Osteoblast (primary cell): ENCODE measurements at places on chromosomes 5 and 9. TPM values are rescaled to one million over a fixed set of nuclear protein-coding genes. Genes with fewer than 3 reads are reported as not detected.

The ZNF608 gene
- 11.6 and 14.7 TPM in 2 replicates for total RNA-seq

The IL33 gene
- total RNA-seq = under 0.01 TPM in 1 of 2 replicates, not detected in the other

The RLN2 gene
- total RNA-seq = not detected in 2 replicates

The PPP3R2 gene
- not detected in 2 replicates for total RNA-seq

The ANKRD31 gene
- 0.29 and 0.36 TPM in 2 replicates for total RNA-seq

The PFDN1 gene
- 58.3 and 65.9 TPM in 2 replicates for total RNA-seq

The FBXL7 gene
- total RNA-seq = 13.4 and 14.4 TPM in 2 replicates

The POLR3G gene
- total RNA-seq = 1.8 and 3.6 TPM in 2 replicates

The ANGPTL2 gene
- 39.8 and 72.5 TPM in 2 replicates for total RNA-seq

- peaks cover 24% of the 10 kb centered on the region for H3K4me1 ChIP-seq
- no peak overlapping the region for H3K27ac ChIP-seq
- H3K27me3 ChIP-seq = no peaks in the 10 kb centered on the region
- H3K4me3 ChIP-seq = no peak overlapping the region
Measured at GRCh38 chr9:129612123-129612522, 8.8 kb downstream of the C9orf50 start.

DNA sequence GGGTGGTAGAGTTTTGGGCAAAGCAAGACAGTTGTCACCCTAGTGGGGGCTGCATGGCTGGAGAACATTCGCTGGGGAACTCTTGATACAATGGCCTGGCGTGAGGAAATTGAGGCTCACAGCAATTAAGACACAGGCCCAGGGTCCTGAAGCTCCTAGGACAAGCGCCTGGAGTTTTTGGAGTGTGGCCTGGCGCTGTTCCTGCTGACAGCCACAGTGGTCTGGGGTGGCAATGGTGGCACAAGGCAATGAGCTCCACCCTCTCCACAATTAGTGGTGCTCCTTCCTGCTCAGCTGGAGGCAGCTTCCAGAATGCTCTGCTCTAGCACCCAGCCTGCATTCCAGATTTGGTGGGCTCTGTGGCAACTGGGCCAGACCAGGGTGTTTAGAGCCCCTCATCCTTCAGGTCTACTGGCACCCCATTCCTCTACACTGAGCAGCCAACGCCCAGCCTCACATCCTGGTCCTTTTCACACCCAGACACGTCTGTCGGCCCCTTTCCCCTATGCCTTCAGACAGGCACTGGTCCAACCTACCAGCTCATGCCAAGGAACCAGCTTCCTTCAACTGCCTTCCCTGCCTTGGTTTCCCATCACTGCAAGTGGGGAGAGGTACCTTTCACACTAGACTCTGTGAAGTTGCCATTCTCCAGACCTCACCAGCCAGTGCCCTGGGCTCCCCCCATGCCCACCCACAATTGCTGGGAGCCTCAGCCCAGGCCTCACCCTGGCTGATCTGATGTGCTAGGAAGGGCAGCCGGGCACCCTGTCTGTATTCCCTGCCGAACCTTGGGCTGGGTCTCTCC, 138.1 kb upstream of the COL5A1 start:
- peaks cover 13% of the 10 kb centered on the region for H3K27me3 ChIP-seq
- H3K27ac ChIP-seq = peak overlapping the region; percentile 90
- H3K4me3 ChIP-seq = no peak overlapping the region
- peak; percentile 62 for DNase-seq
- no peaks in the 10 kb centered on the region for H3K36me3 ChIP-seq

DNA sequence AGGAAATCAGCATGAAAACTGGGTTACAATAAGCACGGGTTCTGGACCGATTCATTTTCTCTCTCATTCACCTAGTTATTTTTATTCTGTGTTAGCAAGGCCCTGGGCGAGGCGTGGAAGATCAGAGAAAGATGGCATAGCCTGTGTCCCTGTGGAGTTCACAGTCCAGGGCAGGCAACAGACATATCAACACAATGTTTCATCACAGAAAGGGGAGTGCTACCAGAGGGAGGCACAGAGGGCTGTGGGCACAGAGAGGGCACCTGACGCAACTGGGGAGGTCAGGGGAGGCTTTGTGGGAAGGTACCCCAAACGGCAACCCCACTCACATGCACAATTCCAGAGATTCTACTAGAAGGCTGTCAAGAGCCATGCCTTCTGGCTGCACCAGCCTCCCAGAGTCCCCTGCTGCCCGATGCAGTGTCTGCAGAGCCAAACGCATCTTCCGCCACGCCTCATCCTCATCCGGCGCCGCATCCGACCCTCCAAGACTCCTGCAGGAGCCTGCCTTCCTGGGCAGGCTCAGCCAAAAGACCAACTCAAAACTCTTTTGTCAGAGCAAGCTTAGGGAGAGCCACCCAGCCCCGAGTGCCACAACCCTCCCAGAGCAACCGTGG, 1.4 kb downstream of the FAM193B start:
- peak; percentile 93 for DNase-seq
- peaks cover 20% of the 10 kb centered on the region for H3K4me1 ChIP-seq
- peak overlapping the region; percentile 84 for H3K4me3 ChIP-seq
- peak overlapping the region; percentile 53 for H3K27ac ChIP-seq
- H3K27me3 ChIP-seq = no peaks in the 10 kb centered on the region
- H3K36me3 ChIP-seq = peaks cover 6% of the 10 kb centered on the region

- no peaks in the 10 kb centered on the region for H3K4me1 ChIP-seq
- H3K36me3 ChIP-seq = no peaks in the 10 kb centered on the region
- no peak overlapping the region for H3K27ac ChIP-seq
Measured at GRCh38 chr5:149740866-149741459, 10.9 kb downstream of the PPARGC1B start.

DNA sequence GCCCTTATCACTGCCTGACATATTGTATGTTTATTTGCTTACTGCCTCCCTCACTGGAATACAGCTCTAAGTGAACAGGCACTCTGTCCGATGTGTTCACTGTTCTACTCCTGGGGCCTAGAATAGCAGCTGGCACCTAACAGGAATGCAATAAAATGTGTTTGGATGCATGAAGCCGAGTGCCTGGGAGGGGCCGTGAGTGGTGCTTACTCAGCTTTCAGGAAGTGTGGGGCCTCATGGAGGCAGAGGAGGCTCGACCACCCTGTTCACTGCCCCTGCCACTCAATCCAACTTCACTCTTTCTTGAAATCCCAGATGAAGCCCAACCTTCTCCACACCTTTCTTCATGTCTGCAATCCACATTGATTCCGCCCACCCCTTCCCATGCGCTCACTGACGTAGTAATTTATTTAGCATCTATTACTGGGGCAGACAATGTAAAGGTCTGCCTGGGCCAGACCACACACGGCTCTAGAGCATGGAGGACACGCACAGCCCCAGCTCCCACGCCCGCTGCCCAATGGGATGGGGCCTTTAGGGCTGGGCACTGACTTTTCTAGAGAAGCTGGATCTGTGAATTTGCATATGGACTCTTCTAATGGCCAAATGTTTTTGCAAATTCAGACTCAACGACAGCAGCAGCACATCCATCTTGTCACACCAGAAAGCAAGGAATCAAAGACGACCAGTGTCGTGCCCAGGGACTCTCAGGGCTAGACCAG, 21.3 kb downstream of the TBC1D9B start:
- no peaks in the 10 kb centered on the region for H3K4me1 ChIP-seq
- no peaks in the 10 kb centered on the region for H3K27me3 ChIP-seq
- no peak overlapping the region for H3K4me3 ChIP-seq
- peaks cover 78% of the 10 kb centered on the region for H3K36me3 ChIP-seq
- no peak overlapping the region for H3K27ac ChIP-seq
- peak; percentile 26 for DNase-seq

GRCh38 chr9:89462199-89462598, 35.7 kb downstream of the SEMA4D start:
- peaks cover 2% of the 10 kb centered on the region for H3K27me3 ChIP-seq
- no peak overlapping the region for H3K27ac ChIP-seq
- no peaks in the 10 kb centered on the region for H3K36me3 ChIP-seq
- H3K4me1 ChIP-seq = peaks cover 8% of the 10 kb centered on the region

GRCh38 chr9:76911971-76912370, 6.1 kb upstream of the PRUNE2 start:
- H3K27ac ChIP-seq = no peak overlapping the region
- no peaks in the 10 kb centered on the region for H3K36me3 ChIP-seq
- peaks cover 16% of the 10 kb centered on the region for H3K27me3 ChIP-seq
- peaks cover 3% of the 10 kb centered on the region for H3K4me1 ChIP-seq

DNA sequence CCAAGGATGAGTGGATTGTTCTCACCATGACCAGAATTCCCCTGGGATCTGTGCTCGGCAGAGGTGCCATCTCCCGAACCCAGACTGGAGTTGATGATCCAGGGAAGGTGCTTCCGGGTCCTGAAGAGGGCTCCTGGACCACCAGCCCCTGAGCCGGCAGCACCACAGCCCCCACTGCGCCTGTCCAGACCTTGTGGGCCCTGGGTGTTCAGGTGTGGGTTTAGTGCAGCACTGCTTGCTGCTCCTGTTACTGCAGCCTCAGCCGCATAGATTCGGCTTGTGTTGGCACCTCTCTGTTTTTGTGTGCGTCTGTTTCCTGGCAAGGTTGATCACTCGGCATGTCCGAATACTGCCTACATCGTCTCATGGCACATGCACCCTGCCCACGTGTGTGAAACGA, 16.3 kb upstream of the NPM1 start:
- no peaks in the 10 kb centered on the region for H3K27me3 ChIP-seq
- DNase-seq = no peak
- no peak overlapping the region for H3K27ac ChIP-seq
- H3K4me1 ChIP-seq = peaks cover 2% of the 10 kb centered on the region

GRCh38 chr9:134492281-134492691, 149.3 kb upstream of the COL5A1 start:
- DNase-seq = peak; percentile 93
- H3K27ac ChIP-seq = no peak overlapping the region
- H3K4me1 ChIP-seq = peaks cover 13% of the 10 kb centered on the region
- H3K4me3 ChIP-seq = no peak overlapping the region
- H3K27me3 ChIP-seq = no peaks in the 10 kb centered on the region

- H3K4me1 ChIP-seq = no peaks in the 10 kb centered on the region
- H3K27me3 ChIP-seq = no peaks in the 10 kb centered on the region
- H3K36me3 ChIP-seq = no peaks in the 10 kb centered on the region
Measured at GRCh38 chr5:61082516-61083280, 79.6 kb downstream of the SMIM15 start.

DNA sequence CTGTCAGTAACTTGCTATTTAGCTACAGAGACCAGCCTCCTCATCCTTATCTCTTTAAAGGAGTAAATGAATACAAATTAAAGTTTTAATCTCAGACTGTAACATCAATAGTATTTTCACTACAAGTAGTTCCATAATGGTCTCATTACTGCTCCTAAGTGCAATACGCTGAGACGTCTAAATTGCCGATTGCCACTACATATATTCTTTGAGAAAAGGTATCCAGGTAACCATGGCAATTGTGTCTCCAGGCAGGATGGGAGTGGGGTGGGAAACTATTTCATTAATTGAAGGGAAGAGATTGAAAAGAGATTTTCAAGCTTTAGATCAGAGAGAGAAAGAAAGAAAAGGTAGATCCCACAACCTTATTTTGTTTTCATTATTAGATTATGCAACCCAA, 65.5 kb upstream of the PPP2R2B start:
- H3K4me1 ChIP-seq = no peaks in the 10 kb centered on the region
- no peak overlapping the region for H3K4me3 ChIP-seq
- no peaks in the 10 kb centered on the region for H3K27me3 ChIP-seq
- no peak for DNase-seq
- H3K36me3 ChIP-seq = no peaks in the 10 kb centered on the region

GRCh38 chr5:170617533-170618490, 114.0 kb downstream of the KCNIP1 start:
- H3K36me3 ChIP-seq = no peaks in the 10 kb centered on the region
- no peak overlapping the region for H3K4me3 ChIP-seq
- H3K27me3 ChIP-seq = peaks cover 5% of the 10 kb centered on the region
- H3K4me1 ChIP-seq = peaks cover 7% of the 10 kb centered on the region
- H3K27ac ChIP-seq = no peak overlapping the region

DNA sequence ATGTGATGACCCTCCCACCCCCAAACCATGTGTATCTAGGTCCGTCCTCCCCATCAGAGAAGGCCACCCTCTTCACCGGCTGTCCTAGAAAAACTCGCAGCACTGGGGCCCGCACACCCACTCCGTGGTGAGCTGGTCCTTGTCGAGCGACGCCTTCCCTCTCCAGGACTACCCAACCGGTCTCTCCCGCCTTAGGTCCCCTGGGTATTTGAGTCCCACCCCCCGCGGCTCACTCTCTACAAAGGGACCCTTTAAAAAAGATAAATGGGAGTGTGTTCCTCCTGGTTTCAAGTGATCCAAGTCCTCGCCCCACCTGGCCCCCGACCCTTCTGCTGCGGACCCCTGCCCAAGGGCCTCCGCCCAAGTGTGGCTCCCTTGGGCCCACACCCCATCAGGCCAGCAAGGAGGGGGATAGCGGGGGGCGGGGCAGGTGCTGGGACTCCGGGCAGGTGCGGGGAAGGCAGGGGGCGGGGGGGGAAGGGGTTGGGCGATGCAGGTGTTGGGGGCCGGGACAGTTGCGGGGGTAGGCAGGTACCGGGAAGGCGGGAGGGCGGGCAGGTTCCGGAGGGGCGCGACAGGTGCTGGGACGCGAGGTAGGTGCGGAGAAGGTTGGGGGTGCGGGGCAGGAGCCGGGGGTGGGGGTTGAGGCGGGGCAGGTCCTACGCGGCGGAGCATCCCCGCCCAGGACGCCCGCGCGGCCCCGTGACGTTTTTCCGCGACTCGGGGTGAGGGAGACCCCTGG, 970 bp upstream of the ARRDC1 start:
- no peak overlapping the region for H3K27ac ChIP-seq
- DNase-seq = peak; percentile 82
- H3K4me1 ChIP-seq = peaks cover 9% of the 10 kb centered on the region
- H3K27me3 ChIP-seq = peaks cover 10% of the 10 kb centered on the region

GRCh38 chr5:81848362-81848880, 97.5 kb upstream of the SSBP2 start:
- no peak for DNase-seq
- H3K27me3 ChIP-seq = no peaks in the 10 kb centered on the region
- H3K27ac ChIP-seq = no peak overlapping the region
- no peaks in the 10 kb centered on the region for H3K36me3 ChIP-seq
- H3K4me1 ChIP-seq = peaks cover 21% of the 10 kb centered on the region

- no peaks in the 10 kb centered on the region for H3K27me3 ChIP-seq
- peaks cover 41% of the 10 kb centered on the region for H3K4me1 ChIP-seq
- peak overlapping the region; percentile 79 for H3K27ac ChIP-seq
- H3K36me3 ChIP-seq = no peaks in the 10 kb centered on the region
- DNase-seq = peak; percentile 77
Measured at GRCh38 chr9:38066197-38066913, 2.7 kb downstream of the SHB start.

DNA sequence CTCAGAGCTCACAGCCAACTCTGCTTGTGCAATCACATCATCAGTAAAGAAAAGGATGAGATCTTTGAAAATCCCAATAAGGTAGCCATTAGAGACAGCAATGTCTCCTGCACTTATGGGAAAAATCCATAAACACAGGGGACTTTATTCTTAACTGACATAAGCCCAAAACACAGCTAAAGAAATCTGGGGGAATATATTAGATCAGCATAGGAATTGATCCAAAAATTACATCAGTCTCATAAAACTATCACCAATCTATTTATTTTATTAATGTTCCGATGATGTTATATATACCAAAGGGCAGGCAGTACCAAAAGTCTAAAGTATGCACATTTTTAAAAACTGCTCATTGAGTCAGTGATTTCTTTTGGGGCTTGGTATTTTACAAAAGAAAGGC, 6.9 kb downstream of the MRPS27 start:
- no peaks in the 10 kb centered on the region for H3K4me1 ChIP-seq
- DNase-seq = no peak
- no peak overlapping the region for H3K4me3 ChIP-seq
- H3K27me3 ChIP-seq = no peaks in the 10 kb centered on the region
- no peak overlapping the region for H3K27ac ChIP-seq
- H3K36me3 ChIP-seq = peaks cover 29% of the 10 kb centered on the region
